ENCODE measurements at places on chromosomes 1 and 21.

DNA sequence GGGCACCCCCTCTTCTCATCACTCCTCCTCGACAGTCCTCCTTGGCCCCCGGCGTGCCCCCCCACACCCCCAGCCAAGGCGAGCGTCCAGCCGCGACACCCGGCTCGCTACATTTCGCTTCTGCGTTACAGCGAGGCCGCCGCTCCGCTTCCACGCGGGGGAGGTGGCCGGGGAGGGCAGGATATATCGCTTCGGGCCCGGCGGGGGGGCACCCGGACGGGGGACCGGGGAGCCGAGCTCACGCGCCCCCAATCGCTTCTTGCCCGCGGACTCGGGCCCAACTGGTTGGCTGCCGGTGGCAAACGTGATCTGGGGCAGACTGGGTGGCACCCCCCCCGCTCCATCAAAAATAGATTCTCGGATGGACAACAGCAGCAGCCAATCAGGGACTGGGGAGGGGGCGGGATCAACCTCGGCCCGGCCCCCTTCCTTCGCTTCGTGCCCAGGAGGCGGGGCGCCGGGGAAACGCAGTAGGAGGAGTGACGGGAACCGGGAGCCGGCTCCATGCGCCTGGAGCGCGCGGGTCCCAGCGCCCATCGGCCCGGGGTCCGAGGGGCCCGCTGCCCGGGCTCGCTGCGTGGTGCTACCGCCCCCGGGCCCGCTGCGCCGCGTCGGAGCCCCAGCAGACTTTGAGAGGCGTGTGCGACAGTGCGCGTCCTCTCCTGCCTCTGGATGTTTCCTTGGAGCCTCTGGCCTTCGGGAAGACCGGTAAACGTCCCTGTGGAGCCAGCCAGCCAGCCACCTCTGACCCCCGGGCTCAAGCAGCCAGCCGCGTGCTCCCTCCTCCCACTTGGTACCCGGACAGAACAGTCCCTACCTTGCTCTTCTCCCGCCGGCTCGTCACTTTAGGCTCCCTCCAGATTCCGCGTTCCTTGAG lies at the start of gene SLC41A1:
TSS of gene SLC41A1 (minus strand) at position 321 of the 877 bp plus-strand sequence. CDS start 2,757 bp downstream, outside the sequence.
- DNase-seq: peak; percentile 93

- DNase-seq: peak; percentile 70
Measured at GRCh38 chr1:160085686-160086455, 4.5 kb downstream of the KCNJ9 start.

- no peak for DNase-seq
Measured at GRCh38 chr1:230271300-230272035, 154.7 kb downstream of the PGBD5 start.

GRCh38 chr1:62274496-62275485 lies 44.4 kb downstream of the KANK4 start:
- no peak for DNase-seq

DNA sequence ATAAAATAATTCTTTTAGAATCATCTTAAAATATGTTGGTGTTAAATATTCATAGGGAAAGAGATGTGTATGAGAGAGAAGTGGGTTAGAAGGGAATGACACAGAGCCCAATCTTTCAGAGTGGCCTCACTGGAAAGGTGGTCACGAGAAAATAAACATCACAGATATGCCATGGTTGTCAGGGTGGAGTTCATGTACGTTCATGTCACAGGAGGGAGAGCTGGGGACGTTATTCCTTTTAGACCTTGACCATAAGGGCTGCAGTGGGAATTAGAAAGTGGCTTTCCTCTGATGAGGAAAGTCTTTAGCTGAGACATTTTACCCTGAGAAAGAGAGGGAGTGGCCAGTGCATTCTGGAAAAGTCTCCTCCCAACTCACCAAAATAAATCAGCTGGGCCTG lies 90.6 kb upstream of the TNR start:
- DNase-seq: no peak

DNA sequence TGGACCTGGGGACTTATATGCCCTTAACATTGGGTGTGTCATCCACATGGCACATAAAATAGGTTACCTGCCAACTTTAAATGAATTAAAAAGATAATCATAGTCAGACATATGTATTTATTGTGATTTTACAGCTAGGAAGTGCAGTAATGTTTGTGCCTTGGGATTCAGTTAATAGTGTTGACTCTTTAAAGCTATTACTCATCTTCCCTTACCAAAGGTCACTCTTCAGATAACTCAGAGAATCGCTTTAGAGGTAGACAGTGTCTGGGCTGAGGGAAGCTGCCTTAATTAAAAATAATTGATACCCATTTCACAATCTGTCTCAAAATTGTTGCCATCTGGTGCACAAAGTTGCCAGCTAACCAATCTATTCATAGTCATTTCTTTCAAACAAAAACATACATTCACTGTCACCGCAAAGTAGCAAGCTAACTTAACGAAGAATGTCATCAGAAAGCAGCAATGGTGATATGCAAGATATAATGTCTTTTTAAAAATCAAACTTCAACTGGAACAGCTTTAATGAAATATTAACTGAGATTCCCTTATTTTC lies 3.0 kb upstream of the KRTAP15-1 start:
- no peak for DNase-seq

DNA sequence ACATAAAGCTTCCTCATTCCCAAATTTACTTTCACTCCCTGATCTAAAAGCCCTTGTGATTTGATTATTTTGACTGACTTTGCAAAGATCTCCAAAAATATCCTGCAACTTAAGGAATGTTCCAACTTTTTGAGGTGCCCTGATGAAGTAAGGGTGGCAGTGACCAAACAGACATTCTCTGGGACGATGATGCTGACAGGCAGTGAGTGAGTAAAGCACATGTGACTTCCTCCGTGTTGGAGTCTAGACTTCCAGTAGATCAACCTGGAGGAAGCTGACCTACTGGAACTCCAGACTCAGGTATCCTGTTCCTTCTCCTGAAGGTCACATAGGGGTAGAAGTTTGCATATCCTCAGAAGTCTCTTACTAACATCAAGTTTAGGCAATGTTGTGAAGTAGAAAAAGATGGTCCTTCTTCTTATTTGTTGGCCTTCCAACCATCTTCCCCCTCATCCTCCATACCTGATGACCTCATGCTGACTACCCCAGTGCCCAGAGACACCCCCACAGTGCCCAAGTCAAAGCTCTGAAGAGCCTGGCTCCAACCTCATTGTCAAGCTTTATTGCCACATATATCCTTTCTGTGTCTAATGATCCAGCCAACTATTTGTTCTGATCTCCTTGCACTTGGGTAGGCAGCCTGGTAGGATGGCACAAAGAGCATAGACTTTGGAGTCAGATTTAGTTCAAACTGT lies 16.0 kb downstream of the TNFSF4 start:
- DNase-seq: no peak
